Activated CD8-positive, alpha-beta memory T cell treated with anti-CD3 and anti-CD28 coated beads for 4 hours (primary cell): ENCODE measurements at places on chromosomes 6 and 20.

DNA sequence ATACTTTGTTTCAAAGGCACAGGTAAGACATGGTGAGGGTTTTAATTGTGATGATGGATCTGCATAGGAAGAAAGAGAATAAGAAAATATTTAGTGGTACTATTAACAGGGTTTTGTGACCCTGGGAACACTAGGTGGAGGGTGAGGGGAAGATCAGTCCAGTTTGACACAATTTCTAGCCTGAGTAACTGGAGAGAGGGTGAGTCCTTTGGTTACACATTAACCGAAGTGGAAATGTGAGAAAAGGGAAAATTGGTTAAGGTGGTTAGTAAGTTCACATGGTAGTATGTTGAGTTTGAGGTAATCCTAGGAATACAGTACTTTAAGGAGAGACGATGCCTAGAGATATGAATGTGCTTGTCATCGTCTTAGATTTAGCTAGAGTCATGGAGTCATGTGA lies 54.8 kb upstream of the POU3F2 start:
- DNase-seq = no peak

DNA sequence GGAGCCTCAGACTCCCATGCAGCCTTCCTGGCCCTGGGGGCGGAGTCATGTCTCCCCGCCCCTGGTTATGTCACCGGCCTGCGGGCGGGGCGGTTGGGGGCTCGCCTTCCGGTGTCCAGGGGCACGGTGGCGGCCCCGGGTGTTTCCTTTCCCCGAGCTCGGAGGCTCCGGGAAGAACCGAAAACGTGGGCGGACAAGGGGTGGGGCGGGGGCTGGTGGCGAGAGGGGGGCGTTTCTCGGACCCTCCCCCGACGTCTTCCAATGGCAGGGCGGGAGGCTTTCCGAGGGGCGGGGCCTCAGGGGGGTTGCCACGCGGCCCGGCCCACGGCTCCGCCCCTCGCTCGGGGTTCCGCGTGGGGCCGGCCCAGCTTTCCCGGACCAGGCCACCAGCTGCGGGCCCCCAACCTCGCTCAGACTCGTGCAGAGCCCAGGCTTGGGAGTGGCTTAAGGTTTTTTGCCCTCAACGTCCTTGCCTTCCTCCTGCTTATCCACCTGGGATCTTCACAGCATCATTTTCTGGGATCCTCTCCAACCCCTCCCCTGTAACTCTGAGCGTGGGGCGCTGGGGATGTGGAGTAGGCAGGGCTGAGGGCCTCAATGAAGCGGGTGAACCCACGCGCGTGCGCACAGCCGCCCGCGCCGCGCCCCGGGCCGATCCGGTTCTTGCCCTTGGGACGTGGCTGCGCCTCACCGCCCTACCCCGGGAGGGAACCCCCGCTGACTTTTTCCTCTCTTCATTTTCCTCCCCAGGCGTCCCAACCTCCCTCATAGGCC lies 2.1 kb upstream of the NRN1 start:
- no peak for DNase-seq

DNA sequence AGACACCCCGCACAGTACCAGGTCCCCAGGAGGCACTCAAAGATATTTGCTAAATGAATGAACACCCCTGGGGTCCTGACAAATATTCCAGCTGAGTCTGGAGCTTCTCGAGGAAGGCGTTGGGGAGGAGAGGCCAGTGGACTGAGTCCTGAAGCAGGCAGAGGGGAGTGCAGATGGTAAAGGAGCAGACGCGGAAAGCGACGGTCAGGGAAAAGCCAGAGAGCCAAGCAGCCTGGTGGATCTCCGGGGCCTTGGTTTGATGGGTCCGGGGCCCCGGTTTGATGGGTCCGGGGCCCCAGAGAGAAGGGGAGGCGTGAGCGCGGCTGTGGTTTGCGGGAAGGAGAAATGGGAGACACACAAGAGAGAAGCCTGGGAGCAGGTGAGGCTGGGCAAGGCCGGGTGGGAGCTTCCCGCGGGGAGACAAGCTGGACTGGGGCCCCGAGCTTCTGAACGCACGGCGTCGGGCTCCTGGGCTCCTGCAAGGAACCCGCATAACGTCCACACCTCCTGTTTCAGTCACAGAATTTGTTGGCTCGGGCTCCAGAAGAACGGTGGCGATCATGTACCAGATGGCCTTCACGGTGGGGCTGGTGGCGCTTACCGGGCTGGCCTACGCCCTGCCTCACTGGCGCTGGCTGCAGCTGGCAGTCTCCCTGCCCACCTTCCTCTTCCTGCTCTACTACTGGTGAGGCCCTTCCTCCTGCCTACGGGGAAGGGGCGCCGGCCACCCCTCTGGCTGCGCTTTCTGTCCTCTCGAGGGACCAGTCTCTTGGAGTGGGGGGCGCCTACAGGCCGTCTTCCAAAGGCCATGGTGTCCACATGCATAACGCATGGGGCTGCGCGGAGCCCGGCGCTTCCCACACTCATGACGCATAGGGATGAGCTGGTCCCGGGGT lies 12.1 kb downstream of the SLC22A1 start:
- DNase-seq = no peak

DNA sequence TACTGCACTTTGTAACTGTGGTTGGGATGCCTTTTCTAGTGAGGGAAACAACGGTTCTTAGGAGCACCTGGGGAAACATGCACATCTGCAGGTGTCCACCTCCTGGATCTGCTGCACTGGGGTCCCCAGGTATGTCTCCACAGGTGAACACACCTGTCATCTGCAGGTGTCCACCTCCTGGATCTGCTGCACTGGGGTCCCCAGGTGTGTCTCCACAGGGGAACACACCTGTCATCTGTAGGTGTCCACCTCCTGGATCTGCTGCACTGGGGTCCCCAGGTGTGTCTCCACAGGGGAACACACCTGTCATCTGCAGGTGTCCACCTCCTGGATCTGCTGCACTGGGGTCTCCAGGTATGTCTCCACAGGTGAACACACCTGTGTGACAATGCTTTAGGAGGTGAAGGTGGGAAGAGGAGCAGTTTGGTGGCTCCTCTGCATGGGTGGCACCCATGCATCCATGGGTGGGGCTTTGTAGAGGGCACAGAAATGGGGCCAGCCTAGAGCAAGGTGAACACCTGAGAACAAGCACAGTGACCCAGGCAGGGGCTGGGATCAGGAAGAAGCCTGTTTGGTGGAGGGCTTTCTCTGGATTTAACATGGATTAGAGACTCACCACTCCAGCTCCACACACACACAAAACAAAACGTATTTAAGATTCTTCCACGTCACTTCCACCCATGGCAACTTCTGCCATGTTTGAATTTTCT lies 206.0 kb upstream of the CDH4 start:
- DNase-seq = no peak

GRCh38 chr20:24096264-24096663 lies 107.7 kb upstream of the GGTLC1 start:
- no peak for DNase-seq

- no peak for DNase-seq
Observed at GRCh38 chr6:130426066-130426721, 60.4 kb downstream of the TMEM200A start.

GRCh38 chr6:43328528-43328927 lies 19.9 kb upstream of the CRIP3 start:
- no peak for DNase-seq

GRCh38 chr20:47338131-47338628 lies 18.3 kb downstream of the ZMYND8 start:
- DNase-seq = no peak
